ENCODE measurements at places on chromosomes 4 and X.

DNA sequence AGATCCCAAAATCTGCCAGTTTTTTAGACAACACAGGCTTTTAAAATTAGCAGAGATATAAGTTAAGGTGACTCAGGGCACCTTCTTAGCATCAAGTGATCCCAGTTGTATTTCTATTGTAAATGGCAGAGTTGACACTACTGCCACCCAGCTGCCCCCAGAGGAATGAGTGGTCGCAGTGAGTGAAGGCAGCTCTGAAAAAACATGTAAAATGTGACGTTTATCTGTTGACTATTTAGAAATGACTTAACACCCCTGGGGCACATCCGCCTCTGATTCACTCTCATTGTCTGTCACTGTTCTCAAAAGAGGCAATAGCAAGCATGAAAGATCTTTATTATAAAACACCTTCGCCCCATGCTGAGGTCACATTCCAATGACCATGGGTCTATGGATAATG lies 592.4 kb downstream of the ACTRT1 start:
- DNase-seq = no peak

DNA sequence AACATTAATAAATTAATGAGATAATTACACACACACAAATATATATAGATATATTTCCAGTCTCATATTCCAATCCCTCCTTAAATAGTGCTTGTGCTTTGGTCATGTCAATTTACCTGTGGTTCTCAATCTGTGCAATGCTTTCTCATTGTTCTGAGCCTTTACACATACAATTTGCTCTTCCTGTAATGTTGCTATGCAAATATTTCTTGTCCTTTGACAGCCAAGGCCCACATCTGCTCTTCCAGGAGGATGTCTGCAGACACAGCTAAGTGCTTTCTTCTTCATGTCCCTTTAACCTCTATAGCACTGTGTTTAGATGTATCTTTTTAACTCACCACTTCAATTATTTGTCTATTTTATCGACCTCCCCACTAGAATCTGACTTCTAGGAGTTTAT lies 67.3 kb upstream of the RAPGEF2 start:
- no peak for DNase-seq

DNA sequence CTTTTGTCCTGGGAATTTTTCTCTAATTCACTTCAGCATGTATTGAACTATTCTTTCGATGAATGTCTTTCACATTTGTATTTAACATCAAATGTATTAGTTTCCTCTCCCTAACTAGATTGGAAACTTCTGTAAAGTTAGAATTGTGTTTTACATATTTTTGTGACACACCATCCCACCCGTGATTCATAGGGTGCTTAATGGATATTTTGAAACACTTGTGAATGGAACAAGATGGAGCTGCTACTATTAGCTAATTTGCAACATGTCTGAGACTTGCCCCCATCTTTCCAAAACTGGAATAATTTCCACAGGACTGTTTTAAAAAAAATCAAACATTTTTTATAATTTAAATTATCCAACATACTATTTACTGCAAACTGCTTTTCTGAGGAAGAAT lies 30.2 kb upstream of the GNPDA2 start:
- no peak for DNase-seq

DNA sequence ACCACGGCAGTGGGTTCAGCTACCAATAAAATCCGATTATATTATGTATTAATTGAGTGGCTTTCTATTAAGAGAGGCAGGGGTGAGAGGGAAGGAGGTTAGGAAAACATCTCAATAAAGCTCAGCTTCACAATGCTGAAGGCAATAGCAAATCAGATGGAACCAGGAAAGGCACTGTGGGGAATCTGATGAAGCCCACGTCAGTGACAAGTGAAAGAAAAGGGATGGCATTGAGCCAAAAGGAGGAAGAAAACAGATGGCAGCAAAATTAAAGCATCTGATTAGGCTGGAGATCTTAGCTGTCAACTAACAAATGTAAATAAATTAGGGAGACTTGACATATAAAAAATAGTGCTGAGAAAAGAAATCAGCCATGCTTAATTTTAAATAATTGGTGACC lies 180.9 kb downstream of the RASL11B start:
- no peak for DNase-seq

DNA sequence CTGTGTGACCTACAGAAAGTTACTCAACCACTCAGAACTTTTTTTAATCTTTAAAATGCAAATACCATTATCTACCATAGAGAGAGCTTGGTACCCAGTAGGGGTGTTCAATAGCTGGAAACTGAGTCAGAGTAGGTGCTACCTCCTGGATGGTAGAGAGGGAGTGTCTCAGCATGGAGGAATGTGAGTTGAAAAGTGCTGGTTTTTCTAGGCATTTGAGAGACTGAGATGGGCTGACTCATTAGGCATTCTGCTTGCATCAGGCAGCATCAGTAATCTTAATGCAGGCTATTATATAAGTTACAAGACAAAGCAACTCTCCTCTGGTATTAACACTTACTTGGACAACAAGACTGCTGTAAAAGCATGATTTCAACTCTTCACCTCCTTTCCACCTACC lies 70.9 kb upstream of the ARHGEF9 start:
- no peak for DNase-seq

DNA sequence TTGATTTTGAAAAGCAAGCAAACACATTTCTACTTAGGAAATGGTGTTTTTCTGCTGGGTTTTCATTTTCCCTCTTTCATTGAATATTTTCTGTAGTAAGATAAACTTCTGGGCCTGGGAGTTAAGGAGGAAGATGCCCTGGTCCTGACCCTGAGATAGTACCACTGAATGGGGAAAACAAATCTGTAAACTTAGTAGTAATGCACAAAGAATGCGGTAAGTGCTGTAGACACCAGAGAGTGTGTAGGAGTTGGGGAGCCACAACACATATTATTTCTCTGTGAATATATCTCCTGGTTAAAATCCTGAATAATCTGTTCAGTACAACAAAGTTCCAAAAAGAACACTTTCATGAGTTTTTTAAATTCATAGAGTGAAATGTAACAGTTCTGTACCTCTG lies 178.3 kb downstream of the MAPK10 start:
- DNase-seq = no peak

- no peak for DNase-seq
Measured at GRCh38 chr4:67691328-67691727, 9.6 kb downstream of the UBA6 start.

GRCh38 chrX:118730500-118731247 lies 3.3 kb downstream of the IL13RA1 start:
- DNase-seq = no peak

DNA sequence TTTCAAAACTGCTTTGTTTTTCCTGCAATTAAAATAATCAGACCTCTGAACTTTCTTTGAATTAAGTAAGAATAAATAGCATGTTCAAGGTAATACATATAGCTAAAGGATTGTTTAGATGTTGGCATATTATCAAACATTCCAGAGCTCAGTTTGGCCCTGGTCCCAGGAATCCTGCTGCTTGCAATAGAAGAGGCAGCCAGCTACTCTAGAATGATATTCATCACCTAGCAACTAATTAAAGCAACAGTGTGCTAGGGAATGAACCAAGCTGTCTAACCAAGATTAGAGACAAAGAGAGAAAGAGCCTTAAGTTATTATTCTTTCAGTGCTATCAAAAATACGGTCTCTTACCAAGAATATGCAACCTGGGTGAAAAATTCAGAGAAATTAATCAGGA lies 460.9 kb downstream of the GABRG1 start:
- DNase-seq = no peak

Measured in CD4-positive, alpha-beta T cell treated with Interleukin-17A for 1 hour (primary cell).